Dermis blood vessel endothelial cell (primary cell): ENCODE measurements at places on chromosomes 16 and 17.

GRCh38 chr16:13014476-13014875, 113.1 kb downstream of the SHISA9 start:
- DNase-seq = no peak

DNA sequence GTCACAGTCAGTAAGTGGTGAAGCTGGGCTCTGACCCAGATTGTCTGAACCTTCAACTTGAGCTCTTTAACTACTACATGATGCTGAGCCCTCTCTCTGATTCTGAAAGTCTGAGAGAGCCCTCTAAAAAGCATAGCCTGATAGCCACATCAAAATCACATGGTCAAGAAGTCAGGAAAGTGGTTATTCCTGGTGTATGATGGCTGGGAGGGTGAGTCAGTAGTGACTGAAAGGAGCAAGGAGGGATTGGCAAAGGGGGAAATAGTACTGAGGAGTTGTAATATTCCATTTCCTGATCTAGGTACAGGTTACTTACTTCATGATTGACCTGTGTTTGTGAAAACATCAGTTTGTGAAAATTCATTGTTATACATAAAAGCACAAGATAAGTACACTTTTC, 89.1 kb downstream of the SSH2 start:
- DNase-seq = peak; percentile 49

DNA sequence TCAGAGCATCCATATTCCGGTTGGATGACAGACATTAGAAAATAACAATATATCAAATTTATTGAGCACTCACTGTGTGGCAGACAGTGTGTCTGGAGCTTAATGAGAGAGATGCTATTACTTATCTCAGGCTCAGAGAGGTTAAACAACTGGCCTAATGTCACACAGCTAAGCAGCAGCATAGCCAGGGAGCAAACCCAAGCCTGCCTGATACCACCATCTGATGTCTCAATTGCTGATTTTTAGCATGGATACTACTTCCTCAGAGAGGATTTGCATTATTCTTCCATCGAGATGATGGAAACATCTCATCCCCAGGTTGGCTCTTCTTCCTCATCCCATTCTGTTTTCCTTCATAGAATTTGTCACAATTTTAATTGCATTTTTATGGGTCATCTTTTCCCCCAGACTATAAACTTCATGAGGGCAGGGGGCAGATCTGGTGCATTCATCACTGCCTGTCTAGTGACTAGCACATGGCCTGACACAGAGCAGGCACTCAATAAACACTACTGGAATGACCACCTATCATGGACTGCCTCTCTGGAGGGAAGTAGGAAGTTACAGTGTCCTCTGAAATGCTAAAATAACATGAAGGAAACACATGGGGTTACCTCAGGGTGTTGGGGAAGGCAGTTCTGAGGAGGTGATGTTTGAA, 344.8 kb upstream of the CCL2 start:
- no peak for DNase-seq

DNA sequence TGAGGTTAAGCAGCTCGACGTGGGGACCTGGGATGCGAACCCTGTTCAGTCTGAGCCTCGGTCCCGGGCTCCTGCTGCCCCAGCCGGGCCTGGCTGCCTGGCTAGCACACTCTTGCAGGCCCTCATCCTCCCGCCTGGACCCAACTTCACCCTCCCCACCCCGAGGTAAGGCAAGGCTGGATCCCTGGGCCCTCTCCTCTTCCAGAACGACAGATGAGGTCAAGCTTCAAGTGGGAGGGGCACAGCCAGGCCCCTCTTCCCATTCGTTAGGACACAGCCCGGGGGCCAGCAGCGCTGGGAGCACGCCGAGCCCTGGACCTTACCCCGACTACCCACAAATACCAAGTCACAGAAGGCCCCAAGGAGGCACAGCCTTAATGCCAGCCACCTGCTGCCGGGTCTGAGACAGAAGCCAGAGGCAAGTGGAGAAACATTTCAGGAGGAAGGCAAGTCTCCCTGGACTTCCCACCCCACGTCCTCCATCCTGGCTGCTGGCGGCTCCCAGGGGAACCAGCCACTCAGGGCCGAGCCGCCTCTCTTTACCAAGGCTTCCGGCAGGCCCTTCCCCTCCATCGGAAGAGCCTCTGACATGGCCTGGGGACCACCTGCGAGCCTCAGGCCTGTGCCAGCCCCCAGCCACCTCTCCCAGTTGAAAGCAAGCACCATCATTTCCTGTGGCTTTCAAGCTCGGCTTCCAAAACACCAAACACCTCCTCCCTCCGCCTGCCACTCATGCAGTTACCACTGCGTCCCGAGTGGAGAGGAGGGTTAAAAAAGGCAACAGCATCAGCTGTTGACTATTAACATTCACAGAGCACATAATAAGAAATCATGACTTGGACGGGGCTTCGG, 59.9 kb downstream of the RPH3AL start:
- no peak for DNase-seq

DNA sequence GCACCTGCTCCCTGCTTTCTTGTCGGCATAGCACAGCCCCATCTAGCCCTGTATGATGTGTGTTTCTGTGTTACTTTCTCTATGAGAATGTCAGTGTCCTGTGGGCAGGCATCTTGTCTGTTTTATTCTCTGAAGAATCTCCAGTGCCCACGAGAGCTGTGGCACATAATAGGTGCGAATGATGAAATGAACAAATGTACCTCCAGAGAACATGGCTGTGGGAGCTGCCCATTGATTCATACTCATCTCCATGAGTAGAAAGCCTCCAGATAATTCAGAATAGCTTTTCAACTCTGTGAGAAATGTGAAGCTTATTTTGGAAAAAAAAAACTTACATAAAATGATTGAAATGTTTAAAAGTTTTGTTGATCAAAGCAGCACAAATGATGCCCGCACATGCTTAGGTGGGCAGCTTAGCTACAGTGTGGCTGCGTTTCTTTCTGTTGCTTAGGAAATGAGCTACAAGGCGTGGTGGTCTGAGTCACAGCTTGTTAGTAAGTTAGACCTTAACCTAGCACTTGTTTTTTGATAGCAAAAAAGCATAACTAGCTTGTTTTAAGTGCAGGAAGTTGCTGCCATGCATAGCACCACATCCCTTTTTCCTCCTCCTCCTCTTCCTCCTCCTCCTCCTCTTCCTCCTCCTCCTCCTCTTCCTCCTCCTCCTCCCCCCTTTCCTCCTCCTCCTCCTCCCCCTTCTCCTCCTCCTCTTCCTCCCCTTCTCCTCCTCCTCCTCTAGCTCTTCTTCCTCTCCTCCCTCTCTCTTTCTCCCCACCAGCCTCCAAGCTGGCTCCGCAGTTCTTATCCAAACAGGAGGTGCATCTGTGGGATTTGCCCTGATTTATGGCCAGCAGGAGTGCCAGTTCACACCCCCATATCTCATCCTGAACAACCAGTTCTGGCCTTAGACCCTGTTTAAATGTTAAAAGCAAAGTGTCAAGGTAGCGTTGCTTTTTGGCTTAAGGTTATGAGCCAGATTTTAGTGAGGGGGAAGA, 221.5 kb downstream of the IRF8 start:
- peak; percentile 3 for DNase-seq
